ENCODE measurements at places on chromosomes 3 and 15.

- peak; percentile 30 for DNase-seq
These were observed 2.9 kb upstream of the MKRN2 start for GRCh38 chr3:12553921-12554391.

DNA sequence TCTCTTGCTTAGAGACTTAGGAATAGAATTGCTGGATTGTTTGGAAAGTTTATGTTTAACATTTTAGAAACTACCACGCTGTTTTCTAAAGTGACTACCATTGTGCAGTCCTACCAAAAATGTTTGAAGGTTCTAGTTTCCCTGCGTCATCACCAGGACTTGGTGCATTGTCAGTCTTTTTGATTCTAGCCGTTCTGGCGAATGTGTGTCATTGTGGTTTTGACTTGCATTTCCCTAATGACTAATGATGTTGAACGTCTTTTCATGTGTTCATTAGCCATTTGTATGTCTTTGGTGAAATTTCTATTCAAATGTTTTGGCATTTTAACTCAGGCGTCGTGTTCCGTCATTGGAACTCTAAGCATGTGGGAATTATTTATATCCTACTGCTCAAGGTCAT, 58.0 kb downstream of the CHD2 start:
- no peak for DNase-seq

- no peak for DNase-seq
These were observed 167.6 kb upstream of the ST8SIA2 start for GRCh38 chr15:92226020-92226612.

GRCh38 chr3:173930251-173930650, 532.7 kb downstream of the NLGN1 start:
- DNase-seq = no peak

GRCh38 chr15:63502137-63502766, 2.1 kb upstream of the USP3 start:
- no peak for DNase-seq

DNA sequence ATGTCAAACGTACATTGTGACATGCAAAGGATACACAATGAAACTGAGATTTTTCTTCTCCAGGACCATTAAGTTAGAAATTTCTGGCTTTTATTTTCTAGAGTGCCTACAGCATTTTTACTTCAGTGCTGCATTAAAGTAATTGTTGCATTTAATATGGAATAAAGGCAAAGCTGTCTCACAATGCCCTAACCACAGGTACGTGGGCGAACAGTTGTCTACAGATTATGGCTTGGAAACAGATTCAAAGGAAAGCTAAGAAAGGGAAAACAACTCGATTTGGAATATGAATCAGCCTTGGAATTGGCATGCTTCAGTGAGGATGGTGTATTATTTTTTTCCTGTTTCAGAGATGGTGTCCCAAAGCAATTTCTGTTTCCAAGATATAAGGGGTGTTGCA, 79.1 kb upstream of the TUSC7 start:
- DNase-seq = no peak

DNA sequence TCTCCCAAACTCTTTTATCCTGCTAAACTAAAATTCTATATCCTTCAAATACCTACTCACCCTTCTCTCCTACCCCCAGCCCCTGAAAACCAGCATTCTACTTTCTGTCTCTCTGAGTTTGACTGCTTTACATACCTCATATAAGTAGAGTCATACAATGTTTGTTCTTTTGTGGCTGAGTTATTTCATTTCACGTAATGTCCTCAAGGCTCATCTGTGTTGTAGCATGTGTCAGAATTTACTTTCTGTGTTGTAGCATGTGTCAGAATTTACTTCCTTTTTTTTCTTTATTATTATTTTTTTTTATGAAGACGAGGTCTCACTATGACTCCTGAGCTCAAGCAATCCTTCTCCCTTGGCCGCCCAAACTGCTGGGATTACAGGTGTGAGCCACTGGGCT, 20.1 kb downstream of the IFT122 start:
- DNase-seq = no peak

- DNase-seq = no peak
These were observed 86.9 kb downstream of the CNTN3 start for GRCh38 chr3:74527566-74527965.

GRCh38 chr3:170475092-170475685, 56.5 kb downstream of the CLDN11 start:
- no peak for DNase-seq

- DNase-seq = no peak
These were observed 3.2 kb downstream of the TNIK start for GRCh38 chr3:171456765-171457606.

- no peak for DNase-seq
These were observed 7.9 kb downstream of the AP4E1 start for GRCh38 chr15:50916400-50916799.

- no peak for DNase-seq
These were observed 875.1 kb downstream of the NSUN3 start for GRCh38 chr3:94937980-94938379.

DNA sequence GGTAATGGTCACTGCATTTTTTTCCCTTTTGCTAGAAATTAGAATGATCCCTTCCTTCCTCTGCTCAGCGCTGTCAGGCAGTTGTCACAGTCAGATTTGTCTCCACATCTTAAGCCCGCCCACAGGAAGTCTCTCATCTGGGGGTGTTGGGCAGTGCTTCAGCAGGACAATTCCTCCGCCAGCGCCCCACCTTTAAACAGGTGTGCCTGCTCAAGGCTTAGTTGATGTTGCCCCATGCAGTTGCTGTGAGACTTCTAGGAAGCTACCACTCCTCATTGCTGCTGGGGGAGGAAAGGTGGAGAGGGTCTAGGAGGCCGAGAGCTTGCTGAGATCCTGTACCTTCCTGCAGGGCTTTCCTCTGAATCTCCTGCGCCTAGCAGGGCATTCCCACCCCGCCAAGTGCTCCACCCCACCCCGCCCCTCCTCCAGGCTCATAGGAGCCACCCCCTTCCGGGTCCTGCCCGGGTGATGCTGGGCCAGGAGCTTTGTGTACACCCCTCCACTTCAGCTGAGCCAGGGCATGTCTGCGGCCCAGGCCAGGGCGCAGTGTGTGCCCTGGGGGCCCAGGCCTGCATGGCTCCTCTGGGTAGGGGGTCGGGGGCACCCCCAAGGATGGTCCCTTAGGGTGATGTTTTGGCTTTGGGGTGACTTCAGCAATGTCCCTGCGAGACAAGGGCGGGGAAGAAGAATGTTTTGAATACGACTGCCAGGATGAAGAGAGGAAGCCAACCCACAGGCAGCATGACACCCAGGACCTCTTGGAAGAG, 68.7 kb downstream of the TRAK1 start:
- DNase-seq = no peak

GRCh38 chr3:184575701-184576100, 14.1 kb downstream of the EPHB3 start:
- no peak for DNase-seq

DNA sequence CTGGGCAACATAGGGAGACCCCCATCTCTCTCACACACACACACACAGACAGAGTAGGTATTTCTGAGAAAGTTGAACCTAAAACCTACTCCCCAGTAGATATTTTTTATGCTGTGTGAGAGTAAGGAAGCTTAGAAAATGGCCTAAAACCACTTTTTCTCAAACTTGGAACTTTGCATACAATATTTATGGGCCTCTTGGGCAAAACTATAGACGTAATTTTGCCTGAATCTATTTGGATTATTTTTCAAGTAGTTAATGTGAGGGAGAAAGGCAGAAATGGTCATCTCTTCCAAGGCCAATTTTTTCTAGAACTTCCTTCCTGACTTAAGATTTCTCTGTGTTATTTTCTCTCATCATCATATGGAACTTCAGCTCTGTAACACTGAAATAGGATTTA, 81.7 kb downstream of the ZNF609 start:
- DNase-seq = no peak

DNA sequence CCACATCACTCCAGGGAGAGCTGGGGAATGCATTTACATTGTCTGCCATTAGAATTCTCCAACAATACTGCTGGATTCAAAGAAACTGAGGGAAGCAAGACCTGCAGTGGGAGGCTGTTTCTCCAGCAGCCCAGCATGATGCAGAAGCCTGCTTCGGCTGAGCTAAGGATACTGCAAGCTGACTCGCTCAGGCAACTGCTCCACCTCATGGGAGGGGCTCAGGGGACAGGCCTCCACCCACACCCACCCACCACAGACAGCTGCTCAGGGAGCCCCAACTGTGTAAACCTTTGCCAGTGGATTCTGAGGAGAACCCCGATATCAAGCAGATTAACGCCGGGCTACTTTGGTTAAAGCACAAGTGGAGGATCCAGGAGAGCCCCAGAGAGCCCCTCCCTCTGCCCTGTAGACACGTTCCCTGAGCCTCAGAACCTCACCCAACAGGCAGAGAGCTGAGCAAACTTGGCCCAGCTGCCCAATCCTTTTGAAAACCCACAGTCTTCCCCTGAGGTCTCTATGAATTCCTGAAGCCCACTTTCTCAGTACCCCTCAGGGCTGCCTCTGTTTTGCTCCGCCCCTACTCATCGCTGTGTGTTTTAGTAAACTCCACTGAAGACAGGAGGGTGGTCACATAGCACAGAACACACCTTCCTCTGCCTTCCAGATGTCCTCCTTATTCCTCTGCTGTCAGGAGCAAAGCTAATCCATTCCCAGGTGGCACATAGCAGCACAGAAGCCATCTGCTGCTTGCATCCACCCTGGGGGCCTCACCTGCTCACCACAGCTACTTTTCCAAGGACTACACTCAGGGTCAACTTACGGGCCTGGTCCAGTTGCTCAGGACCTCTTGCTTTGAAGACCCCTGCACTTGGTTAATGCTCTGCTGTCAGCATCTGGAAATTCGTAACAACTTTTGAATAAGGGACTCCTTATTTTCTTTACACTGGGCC, 269.0 kb downstream of the ABHD5 start:
- DNase-seq = no peak

DNA sequence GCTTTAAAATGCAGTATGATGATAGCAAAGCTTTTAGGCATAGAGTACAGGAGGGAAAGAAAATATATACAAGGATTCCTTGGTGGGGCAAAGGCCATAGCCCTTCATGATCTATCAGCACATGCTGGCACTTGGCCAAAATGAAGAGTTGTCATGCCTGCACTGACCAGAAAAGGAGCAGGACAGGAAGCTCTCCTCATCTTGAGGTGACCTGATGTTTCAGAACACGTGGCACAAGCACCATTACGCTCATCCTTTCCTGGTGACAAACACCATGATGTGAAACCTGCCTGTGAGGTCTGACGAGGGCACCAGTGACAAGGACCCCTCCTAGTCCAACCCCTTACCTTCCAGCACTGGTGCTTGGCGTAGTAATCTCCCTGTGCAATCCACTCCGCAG, 77.9 kb upstream of the DCLK3 start:
- DNase-seq = no peak

GRCh38 chr3:16355828-16356227, 90.8 kb downstream of the OXNAD1 start:
- DNase-seq = no peak

DNA sequence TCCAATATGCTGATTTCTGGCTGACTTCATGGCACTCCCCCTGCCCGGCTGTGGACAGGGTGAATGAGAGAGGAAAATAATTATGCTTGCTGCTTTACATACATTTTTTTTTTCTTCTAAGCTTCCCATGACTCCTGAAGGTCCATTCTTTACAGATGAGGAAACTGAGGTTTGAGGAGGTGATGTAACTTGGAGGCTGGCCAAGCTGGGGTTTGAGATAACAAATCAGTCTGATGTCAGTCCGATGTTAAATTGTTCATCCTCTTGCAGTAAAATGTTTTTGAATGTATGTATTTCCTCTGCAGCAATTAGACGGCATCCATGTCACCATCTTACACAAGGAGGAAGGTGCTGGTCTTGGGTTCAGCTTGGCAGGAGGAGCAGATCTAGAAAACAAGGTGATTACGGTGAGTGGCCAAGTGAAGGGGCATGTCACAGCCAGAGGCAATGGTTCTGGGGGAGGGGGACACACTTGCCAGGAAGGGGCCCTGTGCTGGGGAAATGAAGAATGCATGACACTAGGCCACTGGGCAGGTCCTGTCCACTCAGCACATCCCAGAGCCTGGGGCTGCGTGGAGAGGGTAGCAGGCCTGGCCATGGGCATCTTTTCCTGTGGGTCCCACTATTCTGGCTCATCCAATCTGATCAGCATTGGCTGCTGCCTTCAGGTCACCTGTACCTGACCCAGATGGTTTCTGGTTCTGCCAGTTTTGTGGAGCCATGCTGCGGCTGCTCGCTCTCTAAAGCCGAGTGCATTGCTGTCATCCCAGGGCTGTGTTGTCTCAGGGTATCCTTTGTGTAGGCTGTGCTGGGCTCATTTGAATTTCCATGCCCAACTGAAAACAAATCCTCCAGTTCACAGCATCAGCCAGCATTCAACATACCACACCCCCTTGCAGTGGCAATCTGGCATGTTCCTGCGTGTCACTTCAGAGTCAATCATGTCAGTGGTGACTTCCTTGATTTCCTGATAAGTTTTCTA, 20.4 kb downstream of the STARD5 start:
- DNase-seq = no peak

DNA sequence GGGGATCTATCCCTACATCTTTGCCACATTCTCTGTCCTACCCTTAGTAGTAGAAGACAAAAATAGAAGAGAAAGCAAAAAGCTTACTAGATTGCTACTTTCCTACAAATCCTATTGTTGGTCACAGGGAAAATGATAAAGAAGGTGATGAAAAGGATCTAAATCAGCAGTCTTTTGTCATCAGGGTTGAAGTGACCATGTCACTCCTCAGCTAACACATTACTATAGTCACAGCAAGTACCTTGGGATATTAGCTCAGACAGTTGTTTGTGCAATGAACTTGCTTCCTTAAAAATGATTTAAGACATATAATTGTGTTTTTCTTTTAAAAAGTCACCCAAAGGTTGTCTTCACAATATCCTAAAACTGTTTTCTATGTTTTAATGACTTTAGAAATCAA, 6.3 kb downstream of the ST3GAL6 start:
- no peak for DNase-seq

GRCh38 chr15:52649686-52650085, 29.5 kb downstream of the ATOSA start:
- DNase-seq = peak; percentile 57

DNA sequence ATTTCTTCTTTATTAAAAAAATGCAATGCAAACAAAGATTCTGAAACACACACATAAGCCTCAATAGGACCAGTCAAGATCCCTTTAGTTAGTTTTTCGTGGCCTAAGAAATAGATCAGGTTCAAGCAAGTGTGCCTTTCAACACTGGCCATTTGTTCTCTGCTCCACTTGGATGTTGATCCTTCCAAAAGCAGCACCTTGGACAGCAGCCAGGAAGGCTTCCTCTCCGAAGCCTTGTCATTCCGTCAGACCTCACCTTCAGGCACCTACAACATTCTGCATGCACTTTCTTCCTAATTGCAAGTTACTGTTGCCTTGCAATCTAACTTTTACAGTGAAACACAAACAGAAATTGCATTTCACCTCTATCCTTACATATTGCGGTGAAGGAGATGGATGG, 155.9 kb upstream of the FEZF2 start:
- DNase-seq = no peak

DNA sequence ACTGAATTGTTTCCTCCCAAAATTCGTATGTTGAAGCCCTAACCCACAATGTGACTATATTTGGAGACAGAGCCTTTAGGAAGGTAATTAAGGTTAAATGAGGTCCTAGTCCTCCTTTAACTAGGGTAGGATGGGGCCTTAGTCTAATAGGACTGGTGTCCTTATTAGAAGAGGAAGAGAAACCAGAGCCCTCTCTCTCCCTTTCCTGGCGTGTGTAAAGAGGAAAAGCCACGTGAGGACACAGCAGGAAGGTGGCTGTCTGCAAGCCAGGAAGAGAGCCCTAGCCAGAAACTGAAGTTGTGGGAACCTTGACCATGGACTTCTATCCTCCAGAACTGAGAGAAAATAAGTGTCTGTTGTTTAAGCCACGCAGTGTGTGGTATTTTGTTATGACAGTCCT, 94.3 kb downstream of the OXNAD1 start:
- DNase-seq = peak; percentile 47
